KBM-7 (cell line): ENCODE measurements at places on chromosomes 5 and 9.

DNA sequence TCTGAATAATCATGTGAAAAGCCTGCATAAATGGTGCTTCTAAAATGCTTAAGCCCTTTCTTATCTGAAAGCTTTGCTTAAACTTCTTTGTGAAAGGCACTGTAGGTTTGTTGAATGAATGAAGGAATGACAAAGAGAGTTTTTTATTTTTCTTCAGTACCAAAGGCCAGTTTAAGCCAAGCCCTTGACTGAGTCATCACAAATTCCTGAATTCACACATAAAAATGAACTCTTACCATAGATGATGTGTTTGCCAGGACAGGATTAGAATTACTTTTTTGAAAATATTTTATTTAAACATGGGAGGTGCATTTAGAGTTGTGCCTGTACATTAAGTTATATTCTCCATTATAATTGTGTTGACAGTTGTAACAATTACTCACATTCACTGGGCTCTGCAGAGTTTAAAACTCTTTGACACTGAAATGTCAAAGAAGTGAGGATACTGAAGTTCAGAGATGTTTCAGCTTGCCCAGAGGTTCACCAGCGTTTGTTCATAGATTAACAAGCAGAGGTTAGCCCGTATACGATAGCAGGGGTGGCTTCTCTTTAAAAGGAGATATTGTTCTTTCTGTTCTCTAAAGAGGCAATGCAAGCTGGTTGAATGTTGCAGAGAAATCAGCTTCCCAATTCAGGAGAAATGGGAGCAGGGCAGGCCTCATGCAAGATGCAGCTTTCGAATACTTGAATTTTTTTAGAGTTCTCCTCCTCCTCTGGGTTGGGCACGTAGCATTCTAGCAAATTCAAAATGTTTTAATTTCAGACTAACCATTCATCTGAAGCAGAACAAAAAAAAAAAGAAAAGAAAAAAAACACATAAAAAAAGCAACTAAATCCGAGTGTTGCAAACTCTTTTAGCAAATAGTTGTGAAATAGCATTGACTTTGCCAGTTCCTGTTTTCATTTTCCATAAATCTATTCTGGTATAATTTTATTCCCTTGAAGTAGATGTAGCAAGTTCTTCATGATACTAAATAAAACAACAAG lies 358.7 kb upstream of the KLF4 start:
- no peak for DNase-seq

DNA sequence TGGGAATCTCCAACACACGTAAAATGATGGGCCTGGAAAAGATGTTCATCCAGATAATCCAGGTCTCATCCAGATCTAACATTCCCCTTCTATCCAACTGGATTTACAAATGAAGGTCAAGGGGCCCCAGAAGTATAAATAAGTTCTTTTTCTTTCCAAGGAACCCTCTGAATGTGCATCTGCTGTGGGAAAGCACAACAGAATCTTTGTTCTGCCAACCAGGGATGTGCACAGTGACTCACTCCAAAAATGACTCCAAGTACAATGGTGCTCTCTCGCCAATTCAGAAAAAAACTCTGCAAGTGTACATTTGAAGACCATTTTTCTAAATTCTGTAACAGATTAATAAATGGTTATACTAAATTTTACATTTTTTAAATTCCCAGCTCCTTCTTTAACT lies 12.4 kb downstream of the RAPGEF6 start:
- no peak for DNase-seq

DNA sequence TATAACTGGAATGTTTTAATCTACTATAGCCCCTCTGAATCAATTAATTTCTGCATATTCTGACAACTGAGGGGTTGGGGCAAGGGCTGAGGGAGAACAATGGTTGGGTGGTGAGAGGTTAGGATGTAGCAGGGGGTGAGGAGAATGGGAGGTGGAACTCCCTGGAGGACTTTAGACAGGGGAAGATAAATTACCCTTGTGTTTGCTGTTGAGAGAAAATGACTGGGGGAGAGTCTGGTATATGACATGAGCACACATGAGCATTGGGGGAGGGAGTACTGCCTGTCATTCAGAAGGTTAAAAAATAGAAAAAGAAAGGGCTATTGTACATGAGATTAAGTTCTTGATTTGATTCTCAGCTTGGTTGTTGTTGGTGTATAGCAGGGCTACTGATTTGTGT lies 37.2 kb upstream of the PAPPA start:
- DNase-seq, result no peak

DNA sequence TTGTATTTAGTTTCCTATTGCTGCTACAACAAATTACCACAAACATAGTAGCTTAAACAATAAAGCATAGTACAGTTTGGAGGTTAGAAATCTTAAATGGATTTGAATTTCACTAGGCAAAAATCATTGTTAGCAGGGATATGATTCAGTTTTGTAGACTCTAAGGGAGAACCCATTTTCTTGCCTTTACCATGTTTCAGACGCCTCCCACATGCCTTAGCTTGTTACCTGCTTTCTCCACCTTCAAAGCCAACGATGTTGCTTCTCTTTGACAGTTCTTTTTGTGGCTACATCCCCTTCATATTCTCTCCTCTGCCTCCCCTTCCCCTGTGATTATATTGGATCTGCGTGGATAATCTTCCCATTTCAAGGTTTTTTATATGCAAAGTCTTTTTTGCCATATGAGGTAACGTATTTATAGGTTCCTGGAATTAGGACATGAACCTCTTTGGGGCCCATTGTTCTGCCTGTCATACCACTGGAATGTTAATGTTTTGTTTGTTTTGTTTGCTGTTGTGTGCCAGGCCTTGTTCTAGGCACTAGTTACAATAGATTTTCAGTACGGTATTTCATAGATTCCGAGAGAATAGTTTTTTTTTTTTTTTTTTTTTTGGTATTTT lies 54.1 kb downstream of the UHRF2 start:
- DNase-seq, result no peak

GRCh38 chr5:158769696-158770095 lies 330.0 kb downstream of the EBF1 start:
- no peak for DNase-seq
